ENCODE measurements at places on chromosomes 2 and 18. TPM values are rescaled to one million over a fixed set of nuclear protein-coding genes. Genes with fewer than 3 reads are reported as not detected.

CAB39 gene
- total RNA-seq, result 34.7 TPM

L3MBTL4 gene
- total RNA-seq, result 0.41 TPM

SERPINB11 gene
- not detected for total RNA-seq

CTAGE1 gene
- total RNA-seq, result 0.12 TPM

GKN1 gene
- 0.37 TPM for total RNA-seq

FKBP1B gene
- 16.2 TPM for total RNA-seq

MARCHF7 gene
- 79.8 TPM for total RNA-seq

NFE2L2 gene
- total RNA-seq, result 65.7 TPM

POTEJ gene
- total RNA-seq, result not detected

NXPH2 gene
- total RNA-seq, result not detected

GRB14 gene
- 2.4 TPM for total RNA-seq

GRCh38 chr2:25207078-25207545 lies 38.7 kb upstream of the POMC start:
- H3K4me3 ChIP-seq, result no peak overlapping the region
- H3K27ac ChIP-seq, result no peak overlapping the region
- no peaks in the 10 kb centered on the region for H3K27me3 ChIP-seq
- no peaks in the 10 kb centered on the region for H3K4me1 ChIP-seq
- H3K36me3 ChIP-seq, result no peaks in the 10 kb centered on the region

DNA sequence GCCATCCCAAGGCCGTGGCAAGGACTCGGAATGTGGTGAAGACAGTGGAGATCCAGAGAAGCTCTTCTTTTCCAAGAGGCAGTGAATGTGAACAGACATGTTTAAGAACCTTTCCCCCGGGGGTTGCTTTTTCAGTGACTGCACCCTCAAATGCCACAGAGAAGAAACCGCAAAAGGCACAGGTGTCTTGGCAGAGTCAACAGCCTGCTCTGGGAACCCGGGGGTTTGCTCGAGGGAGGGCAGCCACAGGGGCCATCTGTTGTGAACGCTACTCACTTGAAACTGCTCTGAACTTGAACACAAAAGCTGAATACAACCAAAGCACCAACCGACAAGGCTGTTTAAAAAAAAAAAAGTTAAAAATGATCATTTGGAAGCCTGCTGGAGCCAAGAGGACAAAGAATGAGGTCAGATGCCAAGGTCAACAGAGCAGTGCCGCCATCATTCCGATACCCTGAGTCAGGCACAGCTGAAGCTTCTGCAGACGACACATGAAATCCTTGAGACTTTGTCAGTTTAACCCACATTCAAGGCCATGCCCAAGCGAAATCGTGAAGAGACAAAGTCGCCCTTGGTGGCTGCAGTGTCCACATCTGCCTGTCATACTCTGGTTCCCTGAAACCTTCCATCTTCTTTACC lies 47.4 kb downstream of the PSMG2 start:
- DNase-seq, result no peak
- peaks cover 26% of the 10 kb centered on the region for H3K4me1 ChIP-seq
- peak overlapping the region; percentile 15 for H3K27ac ChIP-seq
- no peaks in the 10 kb centered on the region for H3K36me3 ChIP-seq

- H3K27ac ChIP-seq, result no peak overlapping the region
- no peak for DNase-seq
- H3K36me3 ChIP-seq, result no peaks in the 10 kb centered on the region
- H3K4me1 ChIP-seq, result no peaks in the 10 kb centered on the region
- peaks cover 46% of the 10 kb centered on the region for H3K27me3 ChIP-seq
- H3K4me3 ChIP-seq, result no peak overlapping the region
Measured at GRCh38 chr2:31188131-31188530, 29.2 kb downstream of the CAPN14 start.

GRCh38 chr2:156445296-156446220 lies 9.4 kb downstream of the GPD2 start:
- peaks cover 4% of the 10 kb centered on the region for H3K36me3 ChIP-seq
- H3K4me1 ChIP-seq, result peaks cover 21% of the 10 kb centered on the region
- no peaks in the 10 kb centered on the region for H3K27me3 ChIP-seq
- peak overlapping the region; percentile 69 for H3K27ac ChIP-seq
- DNase-seq, result no peak

DNA sequence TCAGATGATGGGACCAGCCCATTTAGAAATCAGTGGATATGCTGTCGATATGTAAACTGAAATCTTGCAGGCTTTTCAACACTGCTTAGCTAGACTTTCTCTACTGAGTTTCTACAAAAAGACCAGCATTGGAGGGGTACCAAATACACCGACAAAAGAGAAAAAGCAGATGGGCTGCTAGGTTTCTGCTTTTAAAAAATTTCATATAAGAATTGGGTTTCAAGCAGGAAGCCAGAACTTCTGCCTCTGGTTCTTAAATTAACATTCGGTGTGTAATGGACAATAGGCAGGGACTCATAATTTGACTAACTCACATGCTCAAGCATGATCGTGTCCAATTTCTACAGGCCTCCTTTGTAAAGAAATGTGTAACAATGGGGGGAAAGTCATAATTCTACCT lies 3.1 kb downstream of the ARL4C start:
- H3K27ac ChIP-seq, result peak overlapping the region; percentile 41
- H3K4me1 ChIP-seq, result peaks cover 55% of the 10 kb centered on the region
- no peaks in the 10 kb centered on the region for H3K27me3 ChIP-seq
- no peak for DNase-seq
- peak overlapping the region; percentile 97 for H3K4me3 ChIP-seq

DNA sequence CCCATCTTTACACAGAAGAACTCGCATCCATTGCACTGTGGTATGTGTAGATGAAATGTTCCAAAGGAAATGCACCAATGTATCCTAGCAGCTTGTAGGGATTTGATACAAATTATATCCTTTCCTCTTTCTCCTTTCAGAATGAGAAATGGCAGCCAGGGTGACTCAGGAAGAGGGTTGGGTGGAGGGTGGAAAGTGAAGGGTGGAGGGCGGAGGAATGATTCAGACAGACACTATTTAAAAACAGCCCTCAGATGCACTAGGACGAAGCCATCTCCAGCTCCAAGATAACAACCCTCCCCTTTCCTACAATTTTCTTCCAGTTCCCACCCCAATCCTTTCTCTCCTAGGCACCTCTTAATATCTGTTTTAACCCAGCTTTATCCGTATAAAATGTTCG lies 96.2 kb upstream of the STK39 start:
- no peaks in the 10 kb centered on the region for H3K36me3 ChIP-seq
- H3K27me3 ChIP-seq, result no peaks in the 10 kb centered on the region
- peak overlapping the region; percentile 19 for H3K27ac ChIP-seq
- no peak for DNase-seq
- H3K4me3 ChIP-seq, result no peak overlapping the region

DNA sequence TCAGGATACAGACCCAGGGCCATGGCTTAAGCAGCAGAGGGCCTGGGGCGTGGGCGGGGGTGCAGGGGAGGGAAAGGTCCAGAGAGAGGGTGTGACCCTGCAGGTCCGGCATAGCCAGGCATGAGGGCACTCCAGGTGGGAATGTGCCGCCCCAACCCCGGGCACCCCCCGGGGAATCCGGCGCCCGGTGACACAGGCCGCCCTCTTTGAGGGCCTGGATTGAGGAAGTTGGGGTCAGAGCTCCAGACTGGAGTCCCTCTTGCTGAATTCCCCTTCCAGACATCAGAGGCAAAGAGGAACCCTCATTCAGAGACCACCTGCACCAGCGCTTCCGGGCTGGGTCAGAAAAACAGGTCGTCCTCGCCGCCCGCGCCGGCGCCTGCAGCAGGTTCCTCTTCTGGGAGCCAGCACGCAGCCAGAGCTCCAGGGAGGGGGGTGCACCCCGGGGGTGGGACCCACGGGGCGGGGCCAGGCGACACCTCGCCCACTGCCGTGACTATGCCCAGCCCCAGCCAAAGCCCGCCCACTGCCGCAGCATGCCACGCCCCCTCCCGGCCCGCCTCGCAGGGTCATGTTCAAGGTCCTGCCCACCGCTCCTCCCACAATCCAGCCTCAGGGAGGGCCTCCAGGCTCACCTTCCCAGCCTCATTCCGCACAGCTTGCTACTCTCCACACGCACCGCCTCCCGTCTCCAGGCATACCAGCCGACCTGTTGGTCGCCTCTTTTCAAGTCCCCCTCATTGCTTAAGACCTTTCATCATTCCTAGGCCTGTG lies 98.3 kb upstream of the ID2 start:
- peaks cover 8% of the 10 kb centered on the region for H3K27me3 ChIP-seq
- peak overlapping the region; percentile 59 for H3K27ac ChIP-seq
- peaks cover 4% of the 10 kb centered on the region for H3K4me1 ChIP-seq
- H3K4me3 ChIP-seq, result peak overlapping the region; percentile 53
- H3K36me3 ChIP-seq, result no peaks in the 10 kb centered on the region

GRCh38 chr2:184921676-184922075 lies 323.3 kb downstream of the ZNF804A start:
- no peaks in the 10 kb centered on the region for H3K36me3 ChIP-seq
- H3K27me3 ChIP-seq, result no peaks in the 10 kb centered on the region
- DNase-seq, result no peak
- no peak overlapping the region for H3K27ac ChIP-seq
- H3K4me3 ChIP-seq, result no peak overlapping the region

- H3K4me1 ChIP-seq, result no peaks in the 10 kb centered on the region
- no peak overlapping the region for H3K27ac ChIP-seq
- no peak overlapping the region for H3K4me3 ChIP-seq
- peaks cover 27% of the 10 kb centered on the region for H3K27me3 ChIP-seq
- H3K36me3 ChIP-seq, result no peaks in the 10 kb centered on the region
- DNase-seq, result no peak
Measured at GRCh38 chr2:84532291-84532690, 16.0 kb downstream of the DNAH6 start.

GRCh38 chr2:136204971-136205370 lies 87.0 kb upstream of the CXCR4 start:
- H3K27me3 ChIP-seq, result no peaks in the 10 kb centered on the region
- H3K36me3 ChIP-seq, result no peaks in the 10 kb centered on the region
- no peak overlapping the region for H3K27ac ChIP-seq
- no peak for DNase-seq

- H3K4me1 ChIP-seq, result no peaks in the 10 kb centered on the region
- no peaks in the 10 kb centered on the region for H3K27me3 ChIP-seq
- DNase-seq, result no peak
Measured at GRCh38 chr2:128525653-128526052, 207.0 kb upstream of the HS6ST1 start.

DNA sequence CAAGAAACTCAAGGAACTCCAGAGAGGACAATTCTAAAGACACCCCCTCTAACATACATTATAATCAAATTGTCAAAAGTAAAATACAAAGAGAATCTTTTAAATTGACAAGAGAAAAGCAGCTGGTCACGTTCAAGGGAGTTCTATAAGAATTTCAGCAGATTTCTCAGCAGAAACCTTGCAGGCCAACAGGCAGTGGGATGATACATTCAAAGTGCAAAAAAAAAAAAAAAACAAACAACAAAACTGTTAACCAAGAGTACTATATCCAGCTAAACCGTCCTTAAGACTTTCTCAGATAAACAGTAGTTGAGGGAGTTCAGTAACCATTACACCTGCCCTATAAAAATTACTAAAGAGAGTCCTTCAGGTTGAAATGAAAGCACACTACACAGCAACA lies 33.9 kb downstream of the CCDC138 start:
- H3K4me1 ChIP-seq, result no peaks in the 10 kb centered on the region
- no peak overlapping the region for H3K27ac ChIP-seq
- H3K4me3 ChIP-seq, result no peak overlapping the region

GRCh38 chr2:84846041-84846663 lies 34.7 kb downstream of the TRABD2A start:
- H3K36me3 ChIP-seq, result no peaks in the 10 kb centered on the region
- peaks cover 4% of the 10 kb centered on the region for H3K4me1 ChIP-seq
- no peak overlapping the region for H3K4me3 ChIP-seq
- no peak for DNase-seq

- no peaks in the 10 kb centered on the region for H3K27me3 ChIP-seq
- H3K4me3 ChIP-seq, result peak overlapping the region; percentile 38
- DNase-seq, result no peak
- peaks cover 8% of the 10 kb centered on the region for H3K36me3 ChIP-seq
Measured at GRCh38 chr2:36889795-36890194, 76.5 kb downstream of the STRN start.

GRCh38 chr2:170267071-170267470 lies 89.1 kb downstream of the MYO3B start:
- no peak overlapping the region for H3K27ac ChIP-seq
- no peaks in the 10 kb centered on the region for H3K4me1 ChIP-seq
- no peak for DNase-seq
- H3K4me3 ChIP-seq, result no peak overlapping the region
- H3K36me3 ChIP-seq, result no peaks in the 10 kb centered on the region

DNA sequence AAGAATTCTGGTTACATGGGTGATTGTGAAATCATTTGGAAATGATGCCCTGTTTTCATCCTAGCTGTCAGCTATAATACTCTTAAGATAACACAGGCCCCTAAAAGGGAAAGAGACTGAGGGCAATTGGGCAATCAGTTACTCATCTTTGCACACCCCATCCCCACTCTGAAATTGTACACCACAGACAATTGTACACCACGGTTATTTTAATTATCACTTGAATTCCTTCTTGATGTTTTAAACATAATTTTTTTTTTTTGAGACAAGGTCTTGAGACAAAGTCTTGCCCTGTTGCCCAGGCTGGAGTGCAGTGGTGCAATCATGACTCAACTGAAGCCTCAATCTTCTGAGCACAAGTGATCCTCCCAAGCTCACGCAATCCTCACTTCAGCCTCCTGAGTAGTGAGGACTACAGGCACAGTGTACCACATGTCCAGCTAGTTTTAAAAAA lies 862.4 kb upstream of the ACVR2A start:
- no peak overlapping the region for H3K4me3 ChIP-seq
- no peaks in the 10 kb centered on the region for H3K4me1 ChIP-seq
- H3K27me3 ChIP-seq, result no peaks in the 10 kb centered on the region
- H3K36me3 ChIP-seq, result no peaks in the 10 kb centered on the region

GRCh38 chr2:10342245-10342951 lies 39.7 kb downstream of the HPCAL1 start:
- H3K36me3 ChIP-seq, result no peaks in the 10 kb centered on the region
- peaks cover 36% of the 10 kb centered on the region for H3K4me1 ChIP-seq
- H3K27me3 ChIP-seq, result no peaks in the 10 kb centered on the region
- H3K4me3 ChIP-seq, result no peak overlapping the region
- peak overlapping the region; percentile 70 for H3K27ac ChIP-seq

GRCh38 chr2:134335601-134336000 lies 81.7 kb downstream of the MGAT5 start:
- no peak overlapping the region for H3K4me3 ChIP-seq
- peaks cover 5% of the 10 kb centered on the region for H3K36me3 ChIP-seq
- DNase-seq, result no peak
- no peak overlapping the region for H3K27ac ChIP-seq
- H3K27me3 ChIP-seq, result no peaks in the 10 kb centered on the region
- no peaks in the 10 kb centered on the region for H3K4me1 ChIP-seq

DNA sequence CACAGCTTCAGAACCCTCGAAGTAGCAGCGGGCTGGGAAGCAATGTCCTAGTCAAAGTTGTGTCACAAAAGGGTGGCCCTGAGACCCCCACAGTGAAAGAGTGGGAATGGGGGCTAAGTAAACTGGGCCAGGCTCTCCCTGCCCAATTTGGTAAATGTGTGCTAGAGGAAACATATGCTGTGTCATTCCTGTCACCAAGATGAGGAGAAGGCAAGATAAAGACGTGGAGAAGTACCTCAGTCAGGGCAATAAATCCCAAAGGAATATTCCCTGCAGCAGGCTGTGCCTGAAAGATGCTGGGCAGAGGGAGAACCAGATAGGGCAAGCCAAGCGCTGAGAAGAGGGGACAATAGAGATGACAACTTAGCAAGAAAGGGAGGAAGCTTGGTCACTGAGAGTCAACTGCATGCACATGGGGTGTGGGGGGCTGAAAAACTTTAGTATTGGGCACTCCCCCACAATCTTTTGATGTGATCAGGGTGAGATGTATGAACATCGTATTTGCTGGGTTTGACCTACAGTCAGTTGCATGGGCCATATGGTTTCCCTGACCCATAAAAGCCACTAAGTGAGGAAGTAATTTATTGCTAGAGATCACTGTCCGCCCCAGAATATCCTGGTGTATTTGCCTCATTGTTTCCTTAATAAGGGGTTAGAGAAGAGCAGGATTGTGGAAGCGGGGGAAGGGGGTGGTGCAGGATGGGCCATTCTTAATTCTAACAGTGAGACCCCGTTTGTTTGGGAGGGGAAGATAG lies 49.9 kb upstream of the CXCR4 start:
- H3K27ac ChIP-seq, result no peak overlapping the region
- H3K36me3 ChIP-seq, result no peaks in the 10 kb centered on the region

Data from chondrocyte (in vitro differentiated cells).